ENCODE measurements at places on chromosomes 2 and 18.

DNA sequence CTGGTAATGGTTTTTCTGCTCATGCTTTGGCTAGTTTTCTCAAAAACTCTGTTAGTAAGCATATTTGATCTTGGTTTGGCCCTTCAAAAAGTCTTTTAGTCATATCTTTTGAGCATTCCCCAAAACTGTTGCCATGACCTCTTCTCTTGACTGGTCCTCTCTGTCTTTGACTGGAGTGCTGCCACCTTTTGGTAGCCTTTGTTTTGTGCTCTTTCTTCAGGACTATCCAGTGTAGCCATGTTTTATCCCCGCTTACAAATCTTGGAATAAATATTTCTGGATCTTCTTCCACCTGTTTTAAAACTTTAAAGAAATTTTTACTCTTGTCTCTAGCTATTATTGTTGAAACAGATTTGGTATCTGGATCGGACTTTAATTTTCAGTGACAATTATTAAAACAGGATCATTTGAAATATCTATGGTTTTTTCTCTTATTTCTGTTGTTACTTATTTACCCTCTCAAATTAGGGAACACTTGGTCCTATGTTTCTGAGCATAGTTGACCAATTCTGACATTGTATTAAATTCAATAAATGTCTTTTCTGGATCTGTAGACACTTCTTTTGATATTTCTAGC, 965 bp upstream of the ELOA2 start:
- DNase-seq = no peak

DNA sequence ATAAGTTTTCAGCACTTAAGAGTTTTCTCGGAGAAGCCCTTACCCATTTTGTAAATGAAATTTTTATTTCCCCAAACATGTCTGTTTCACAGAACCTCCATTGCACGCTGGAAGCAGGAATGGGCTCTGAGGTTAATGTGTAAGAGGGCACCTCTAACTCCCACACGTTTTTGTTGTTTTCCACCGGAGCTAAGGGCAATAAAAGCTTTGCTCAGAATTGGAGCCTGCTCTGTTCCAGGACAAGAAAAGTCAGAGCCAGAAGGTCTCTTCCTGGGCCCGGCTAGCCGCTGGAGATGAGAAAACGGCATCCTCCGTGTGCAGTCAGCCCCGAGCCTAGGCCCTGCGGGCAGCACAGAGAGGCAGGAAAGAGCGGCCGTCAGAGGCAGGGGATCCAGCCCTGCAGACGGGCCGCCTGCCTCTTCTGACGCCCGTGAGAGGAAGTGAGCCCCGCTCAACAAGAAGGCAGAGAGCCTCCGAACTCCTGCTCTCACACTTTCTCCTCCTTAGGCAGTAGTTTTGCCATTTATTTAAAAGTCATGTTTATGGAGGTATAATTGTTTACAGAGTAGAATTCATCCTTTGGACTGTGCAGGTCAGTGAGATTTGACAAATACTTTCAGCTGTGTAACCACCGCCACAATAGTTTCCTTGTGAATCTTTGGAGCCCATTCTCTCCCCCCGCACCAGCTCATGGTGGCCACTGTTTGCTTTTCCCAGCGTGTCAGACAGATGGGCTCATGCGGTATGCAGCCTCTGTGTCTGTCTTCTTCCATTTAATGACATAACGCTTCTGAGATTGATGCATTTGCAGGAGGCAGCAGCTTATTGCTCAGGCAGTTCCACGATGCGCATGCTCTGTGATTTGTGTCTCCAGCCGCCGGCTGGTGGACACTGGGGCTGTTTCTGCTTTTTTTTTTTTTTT, 117.3 kb downstream of the GALR1 start:
- no peak for DNase-seq

DNA sequence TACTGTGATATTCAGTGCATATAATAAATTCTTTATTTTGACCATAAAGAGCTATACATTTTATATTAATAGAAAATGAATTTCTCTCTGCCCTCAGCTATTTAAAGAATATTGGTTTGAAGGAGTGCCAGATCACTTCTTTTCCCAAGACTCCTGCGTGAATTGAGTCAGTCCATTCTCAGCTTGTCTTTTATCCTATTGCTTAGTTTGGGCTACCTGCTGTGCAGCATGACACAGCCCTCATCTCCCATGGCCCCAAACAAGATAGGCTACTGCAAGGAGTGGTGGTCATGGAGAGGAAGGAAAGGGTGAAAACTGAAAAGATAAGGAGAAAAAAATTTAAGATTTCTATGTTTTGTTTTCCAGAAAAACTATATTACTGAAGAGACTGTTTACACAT, 10.1 kb upstream of the FBXO11 start:
- no peak for DNase-seq

- no peak for DNase-seq
Measured at GRCh38 chr2:219968685-219969345, 341.4 kb downstream of the SLC4A3 start.

- DNase-seq = no peak
Measured at GRCh38 chr2:181149056-181149455, 168.7 kb downstream of the UBE2E3 start.

GRCh38 chr18:58335223-58335622, 291.2 kb downstream of the NEDD4L start:
- DNase-seq = no peak

GRCh38 chr2:235864302-235864701, 303.9 kb downstream of the GBX2 start:
- no peak for DNase-seq

DNA sequence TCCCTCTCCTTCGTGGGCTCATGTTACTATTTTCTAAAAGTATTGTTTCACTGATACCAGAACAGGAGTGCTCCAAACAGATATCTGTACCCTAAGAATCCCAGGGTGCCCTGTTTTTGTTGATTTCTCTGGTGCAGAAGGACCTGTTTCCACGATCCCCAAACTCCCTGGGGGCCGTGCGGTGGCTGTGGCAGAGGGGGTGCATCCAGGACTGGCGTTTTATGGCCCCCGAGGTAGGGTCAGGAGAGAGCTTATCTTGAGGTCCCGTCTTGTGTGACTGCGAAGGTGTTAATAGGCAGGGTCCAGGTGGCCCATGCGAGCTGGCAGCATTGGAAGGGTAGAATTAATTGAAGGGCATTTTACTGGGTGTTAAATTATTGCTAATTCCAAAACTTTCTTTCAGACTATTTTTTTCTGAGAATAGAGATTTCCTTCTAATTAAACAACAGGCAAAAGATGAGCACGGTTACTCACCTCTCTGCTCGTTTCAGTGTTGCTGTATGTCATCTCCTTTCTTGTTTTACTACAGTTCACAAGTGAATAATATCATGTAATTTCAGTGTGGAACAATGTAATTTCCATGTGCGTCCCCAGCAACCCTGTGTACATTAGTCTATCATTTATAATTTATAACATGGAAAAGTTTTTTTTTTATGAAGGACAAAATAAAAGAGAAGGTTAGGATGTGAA, 8.2 kb downstream of the TWIST2 start:
- DNase-seq = no peak

DNA sequence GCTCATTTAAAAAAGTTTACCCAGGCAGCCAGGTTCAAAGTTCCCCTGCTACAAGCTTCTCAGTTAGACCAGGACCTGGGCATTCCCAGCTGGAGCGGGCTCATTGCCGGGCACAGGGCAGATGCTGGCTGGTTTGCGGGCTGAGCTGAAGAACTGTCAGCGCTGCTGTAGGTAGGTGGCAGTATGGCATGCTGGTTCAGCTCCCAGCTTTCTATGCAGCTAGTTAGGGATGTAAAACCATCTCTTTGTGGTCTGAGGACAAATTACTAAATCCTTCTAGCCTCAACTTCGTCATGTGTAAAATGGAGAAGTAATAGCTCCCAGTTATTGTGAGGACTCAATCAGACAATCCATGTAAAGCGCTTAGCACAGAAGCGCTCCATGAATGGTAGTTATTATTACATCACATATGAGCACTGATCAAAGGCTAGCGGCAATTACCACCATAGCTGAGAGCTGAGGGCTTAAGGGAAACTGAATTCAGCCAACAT, 2.4 kb upstream of the LDLRAD4 start:
- peak; percentile 21 for DNase-seq

GRCh38 chr2:237497838-237498186, 10.8 kb downstream of the MLPH start:
- DNase-seq = no peak

- DNase-seq = no peak
Measured at GRCh38 chr2:219020604-219021365, 20.5 kb downstream of the CFAP65 start.
